ENCODE measurements at places on chromosomes 7 and 10.

DNA sequence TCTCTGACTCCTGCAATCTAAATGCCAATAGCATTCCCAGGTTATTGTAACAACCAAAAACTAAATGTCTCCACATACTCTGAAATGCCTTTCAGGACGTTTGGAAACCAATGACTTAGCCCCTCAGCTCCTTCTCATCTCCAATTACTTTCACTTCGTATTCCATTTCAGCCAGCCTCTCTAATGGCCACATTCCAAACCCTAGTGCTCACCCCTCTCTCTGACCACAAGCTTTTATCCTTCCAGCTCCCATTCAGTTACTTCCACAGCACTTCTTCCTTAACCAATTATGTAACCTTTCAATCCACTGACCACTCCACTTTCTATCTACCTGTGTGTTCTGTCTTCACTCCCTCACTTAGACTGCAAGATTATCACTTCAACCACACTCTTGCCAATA, 4.3 kb downstream of the NOC3L start:
- DNase-seq: peak; percentile 71

- no peak for DNase-seq
Measured at GRCh38 chr10:93742633-93743349, 14.9 kb upstream of the LGI1 start.

DNA sequence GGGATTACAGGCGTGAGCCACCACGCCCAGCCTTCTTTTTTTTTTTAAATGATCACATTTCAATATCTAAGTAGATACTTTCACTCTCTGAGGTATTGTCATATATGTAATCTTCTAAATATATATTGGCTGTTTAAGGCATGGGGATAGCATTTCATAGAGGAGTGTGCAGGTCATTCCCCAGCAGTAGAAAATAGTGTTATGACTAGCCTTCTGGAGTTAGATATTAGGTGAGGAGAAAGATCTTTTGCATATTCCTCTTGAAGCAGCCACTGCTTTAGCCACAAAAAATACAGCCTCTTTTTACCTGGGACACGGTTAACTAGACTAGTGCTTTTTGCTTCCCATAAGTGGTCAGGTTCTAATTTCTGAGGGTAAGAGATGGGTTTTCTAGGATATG, 28.9 kb downstream of the ADD3 start:
- no peak for DNase-seq

DNA sequence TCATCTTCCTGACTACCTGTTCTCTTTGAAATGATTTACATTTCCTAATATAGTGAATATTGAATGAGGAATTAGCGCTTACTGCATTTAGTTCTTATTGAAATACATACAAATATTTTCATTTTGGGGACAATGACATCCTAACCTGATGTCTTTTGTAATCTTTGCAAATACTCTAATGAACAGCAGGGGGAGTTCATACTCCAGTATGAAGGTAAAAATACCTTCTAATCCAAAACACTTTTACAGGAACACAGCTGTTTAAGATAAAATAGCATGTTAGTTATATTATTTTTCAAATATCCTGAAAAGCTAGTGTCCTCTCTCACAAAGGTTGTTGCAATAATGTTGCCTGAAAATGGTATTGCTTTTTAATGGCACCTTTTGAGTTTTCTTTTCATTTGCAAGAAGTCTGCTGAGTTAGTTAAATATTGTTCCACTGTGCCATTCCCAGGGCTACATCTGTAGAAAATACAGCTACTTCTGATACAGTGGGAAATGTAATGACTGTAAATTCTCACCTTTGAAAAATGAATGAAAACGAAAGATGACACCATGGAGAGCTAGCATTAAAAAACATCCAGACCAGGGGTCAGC, 400.0 kb downstream of the PHF14 start:
- no peak for DNase-seq

- DNase-seq: no peak
Measured at GRCh38 chr7:37495574-37496184, 47.0 kb upstream of the ELMO1 start.

DNA sequence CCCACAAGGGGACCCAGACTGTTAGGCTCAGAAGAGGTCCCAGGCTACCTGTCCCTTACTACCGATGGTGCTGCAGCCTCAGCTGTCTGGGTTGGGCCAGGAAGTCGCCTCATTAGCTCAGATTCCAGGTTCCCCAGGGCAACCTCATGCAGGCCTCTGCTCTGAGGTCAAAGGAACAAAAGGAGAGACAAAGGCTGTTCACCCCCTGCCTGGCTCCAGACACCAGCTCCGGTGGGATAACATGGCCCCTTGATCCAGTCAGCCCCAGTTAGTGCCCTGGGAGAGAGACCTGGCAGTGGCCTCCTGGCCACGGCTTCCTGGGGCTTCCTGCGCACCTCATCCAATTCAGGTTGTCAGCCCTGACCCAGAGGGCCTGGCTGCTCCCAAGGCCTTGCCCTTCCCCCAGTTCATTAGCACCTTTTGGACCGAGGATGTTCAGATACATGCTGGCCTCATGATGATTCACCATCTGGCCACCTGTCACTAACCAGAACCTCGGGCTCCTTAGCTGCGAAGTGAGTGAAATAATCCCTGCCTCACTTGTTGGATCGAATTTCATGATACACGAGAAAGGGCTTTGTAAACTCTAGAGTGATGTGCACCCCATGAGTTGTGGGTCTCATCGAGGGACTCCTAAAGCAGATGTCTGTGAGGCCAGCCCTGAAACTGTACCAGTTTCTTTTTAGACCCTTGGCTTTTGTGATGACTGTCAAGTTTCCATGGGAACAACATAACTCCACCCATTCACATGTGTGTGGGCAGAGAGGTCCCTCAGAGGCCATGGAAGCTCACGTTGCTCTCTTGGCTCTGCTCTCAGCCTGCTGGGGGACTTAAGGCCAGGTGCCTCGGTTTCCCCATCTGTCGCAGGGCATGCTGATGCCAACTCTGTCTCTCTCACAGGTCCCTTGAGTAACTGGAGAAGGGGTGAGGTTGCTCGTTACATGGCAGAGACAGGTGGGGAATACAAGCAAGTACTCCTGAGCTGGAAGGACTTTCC, 79.5 kb upstream of the PCBD1 start:
- DNase-seq: no peak

DNA sequence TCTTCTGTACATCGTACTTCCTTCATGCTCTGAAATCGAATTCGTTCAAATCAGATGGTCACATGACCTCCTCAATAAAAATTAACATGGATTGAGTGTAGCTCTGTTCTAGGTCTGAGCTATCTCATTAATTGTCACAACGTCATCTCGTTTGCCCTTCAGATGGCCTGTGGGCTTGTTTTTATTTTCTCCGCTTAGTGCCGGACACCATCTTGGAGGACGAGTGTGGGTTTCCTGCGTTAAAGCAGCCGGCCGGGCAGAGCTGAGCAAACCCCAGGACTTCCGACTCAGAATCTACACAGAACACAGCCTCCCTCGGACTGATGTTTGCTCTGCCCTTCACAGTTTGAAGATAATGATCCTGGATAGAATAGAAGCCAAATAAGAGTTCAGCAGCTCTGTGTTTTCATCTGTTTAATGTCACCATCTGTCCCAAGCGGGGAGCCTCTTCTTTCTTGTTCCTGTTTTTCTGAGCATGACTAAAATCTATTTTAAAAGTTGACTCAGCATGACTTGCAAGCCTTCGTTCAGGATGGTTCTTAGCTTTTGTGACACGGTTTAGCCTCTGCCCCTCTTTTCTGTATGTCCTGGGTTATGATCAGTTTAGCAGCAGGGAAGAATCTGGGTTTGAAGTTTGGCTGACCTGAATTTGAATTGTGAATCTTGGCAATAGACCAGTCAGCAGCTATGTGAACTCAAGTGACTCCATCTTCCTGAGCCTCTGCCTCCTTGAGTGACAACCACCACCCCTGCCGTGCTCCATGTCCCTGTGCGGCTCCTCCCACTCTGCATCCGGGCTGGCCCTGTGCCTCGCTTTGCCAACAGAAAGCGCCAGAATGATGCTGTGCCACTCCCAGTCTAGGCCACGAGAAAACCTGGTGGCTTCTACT, 30.6 kb upstream of the GALNTL5 start:
- no peak for DNase-seq

DNA sequence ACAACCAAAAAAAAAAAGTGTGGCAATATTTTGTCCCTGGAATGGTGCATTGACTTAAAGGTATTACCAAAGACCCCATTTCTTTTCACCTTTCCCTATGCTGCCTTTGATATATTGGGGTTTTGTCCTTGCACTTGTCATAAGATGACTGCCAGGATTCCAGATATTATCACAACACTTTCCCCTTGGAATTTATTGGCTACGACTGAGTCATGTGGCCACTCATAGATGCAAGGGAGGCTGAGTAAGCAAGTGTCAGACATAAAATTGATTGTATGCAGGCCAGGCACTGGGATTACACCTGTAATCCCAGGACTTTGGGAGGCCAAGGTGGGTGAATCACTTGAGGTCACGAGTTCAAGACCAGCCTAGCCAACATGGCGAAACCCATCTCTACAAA, 83.6 kb downstream of the PPP1R3C start:
- DNase-seq: peak; percentile 26

- no peak for DNase-seq
Measured at GRCh38 chr7:7996568-7996967, 28.0 kb downstream of the GLCCI1 start.

DNA sequence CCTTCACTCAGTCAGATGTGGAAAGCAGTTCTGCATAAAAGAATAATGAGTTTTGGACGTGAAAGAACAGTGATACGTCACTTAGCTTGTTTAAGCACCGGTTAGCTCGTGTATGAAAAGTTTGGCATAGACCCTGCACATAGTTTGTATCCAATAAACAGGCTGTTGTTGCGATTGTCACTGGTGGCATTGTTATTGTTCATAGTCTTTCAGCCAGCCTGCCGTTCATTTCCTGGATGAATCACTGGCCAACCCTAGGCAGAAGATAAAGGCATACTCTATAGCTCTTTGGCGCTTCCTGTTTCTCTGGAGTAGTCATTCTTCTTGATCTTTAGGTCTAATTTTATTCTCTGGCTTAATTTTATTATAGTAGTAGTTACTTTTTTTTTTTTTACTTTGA, 57.8 kb upstream of the ANKRD30A start:
- no peak for DNase-seq

DNA sequence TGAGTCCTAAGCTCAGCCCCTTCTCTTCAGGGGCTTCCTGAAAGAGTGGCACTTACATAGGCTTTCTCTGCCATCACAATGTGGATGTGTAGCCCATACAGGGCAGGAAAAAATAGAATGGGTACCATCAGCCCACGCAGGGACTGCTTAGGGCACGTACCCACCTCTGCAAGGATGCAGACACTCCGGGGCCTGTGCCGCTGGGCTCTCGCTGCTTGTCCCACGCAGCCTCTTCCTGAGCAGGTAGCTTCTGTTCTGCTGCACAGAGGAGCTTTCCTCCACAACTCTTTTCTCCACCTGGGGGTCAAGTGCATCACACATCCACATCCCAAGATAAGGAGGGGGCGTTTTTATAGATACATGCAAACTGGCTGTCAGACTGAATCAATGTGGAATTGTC, 34.3 kb downstream of the FRMPD2 start:
- no peak for DNase-seq

DNA sequence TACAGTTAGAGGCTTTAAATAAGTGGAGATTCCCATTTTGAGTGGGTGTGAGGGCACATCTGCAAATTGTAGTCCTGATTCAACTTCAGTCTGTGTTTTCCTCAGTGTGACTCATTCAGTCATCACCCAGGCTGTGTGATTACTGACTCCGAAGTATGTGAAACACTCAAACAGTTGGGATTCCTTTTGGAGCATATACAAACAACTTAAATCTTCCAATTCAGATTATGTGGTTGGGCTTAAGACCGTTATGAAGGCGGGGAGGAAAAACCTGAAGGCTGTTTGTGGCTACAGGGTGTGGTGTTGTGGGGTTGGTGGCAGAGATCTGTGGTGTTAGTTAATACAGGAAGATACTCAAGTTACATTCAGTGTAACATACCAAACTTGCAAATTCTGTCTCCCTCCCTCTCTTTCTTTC, 259.7 kb upstream of the FERD3L start:
- peak; percentile 66 for DNase-seq

GRCh38 chr7:115864082-115864481, 166.5 kb downstream of the TFEC start:
- DNase-seq: no peak

DNA sequence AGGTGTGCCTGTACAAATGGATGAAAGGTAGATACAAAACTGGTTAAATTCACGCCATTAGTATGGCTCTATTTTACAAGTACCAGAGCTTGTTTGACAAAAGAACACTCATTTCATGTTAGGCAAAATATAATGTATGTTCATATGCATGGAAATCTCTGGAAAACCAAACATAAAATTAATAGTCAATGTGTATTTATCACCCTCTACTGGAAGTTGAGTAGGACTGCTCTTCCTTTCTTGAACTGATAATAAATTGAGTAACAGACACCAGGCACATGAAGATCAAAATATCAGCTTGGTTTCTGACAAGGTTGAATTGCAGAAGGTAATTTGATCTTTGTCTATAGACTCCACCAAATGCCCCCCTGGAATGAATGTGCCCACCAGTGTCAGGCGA, 19.8 kb upstream of the AKR1B1 start:
- DNase-seq: no peak

GRCh38 chr10:3222626-3223025, 50.0 kb upstream of the PITRM1 start:
- DNase-seq: no peak

Data from H54 (cell line).